Effector memory CD4-positive, alpha-beta T cell (primary cell): ENCODE measurements at places on chromosomes 3 and 15.

- DNase-seq, result no peak
Observed at GRCh38 chr3:5891711-5892110, 704.2 kb downstream of the EDEM1 start.

- DNase-seq, result no peak
Observed at GRCh38 chr15:99139276-99139675, 34.4 kb downstream of the SYNM start.

- DNase-seq, result no peak
Observed at GRCh38 chr3:190318666-190319065, 3.6 kb downstream of the CLDN1 start.

DNA sequence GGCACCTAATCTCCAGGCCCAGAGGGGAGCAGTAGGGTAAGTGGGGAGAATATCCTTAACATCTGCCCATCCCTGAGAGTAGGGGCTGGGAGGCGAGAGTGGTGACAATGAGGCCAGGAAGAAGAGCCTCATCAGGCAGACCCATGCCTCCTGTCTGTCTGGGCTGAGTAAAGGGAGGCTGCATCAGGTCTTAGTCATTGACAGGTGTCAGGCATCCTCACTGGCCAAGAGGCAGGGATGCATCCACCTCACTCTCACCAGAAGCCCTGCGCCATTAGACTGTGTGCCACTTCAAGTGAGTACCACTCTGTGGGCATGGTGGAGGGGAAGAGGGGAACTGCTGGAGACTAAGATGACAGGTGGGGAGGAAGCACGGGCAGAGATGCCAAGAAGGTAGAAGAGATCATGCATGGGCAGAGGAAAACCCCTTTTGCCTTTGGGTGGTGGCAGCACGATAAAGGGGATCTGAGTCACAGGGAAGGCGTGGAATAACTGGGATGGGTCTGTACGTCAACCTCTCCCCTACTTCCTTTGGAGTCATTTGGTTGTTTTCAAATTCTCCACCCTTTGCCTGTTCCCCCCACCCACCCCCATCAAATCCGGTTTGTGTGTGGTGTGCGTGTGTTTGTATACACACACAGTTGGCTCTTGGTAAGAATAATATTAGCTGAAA lies 14.1 kb downstream of the ANAPC13 start:
- DNase-seq, result no peak

- peak; percentile 18 for DNase-seq
Observed at GRCh38 chr15:73225358-73226015, 143.3 kb downstream of the HCN4 start.

GRCh38 chr3:54905920-54906319 lies 21.9 kb downstream of the LRTM1 start:
- DNase-seq, result no peak

DNA sequence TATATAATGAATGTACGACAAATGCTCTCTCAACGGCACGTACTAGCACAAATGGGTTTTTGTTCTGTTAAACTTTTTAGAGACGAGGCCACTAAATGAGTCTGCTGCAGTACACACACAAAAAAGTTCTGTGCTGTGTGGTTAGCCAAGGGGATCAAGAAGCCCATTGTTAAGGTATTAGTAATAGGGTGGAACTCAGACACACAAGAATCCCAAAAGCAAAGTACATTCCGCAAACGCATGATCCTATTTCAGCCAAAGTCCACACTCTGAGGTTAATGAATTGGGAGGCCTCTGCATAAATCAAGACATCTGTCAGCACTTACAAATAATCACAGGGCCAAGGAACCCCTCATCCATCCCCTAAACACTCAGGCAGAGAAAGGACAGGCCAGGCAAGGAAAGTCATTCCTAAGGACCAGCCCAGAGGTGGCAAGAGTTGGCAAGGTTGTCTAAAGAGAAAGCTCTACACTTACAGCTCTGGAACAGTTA lies 12.1 kb downstream of the OSBPL10 start:
- no peak for DNase-seq

DNA sequence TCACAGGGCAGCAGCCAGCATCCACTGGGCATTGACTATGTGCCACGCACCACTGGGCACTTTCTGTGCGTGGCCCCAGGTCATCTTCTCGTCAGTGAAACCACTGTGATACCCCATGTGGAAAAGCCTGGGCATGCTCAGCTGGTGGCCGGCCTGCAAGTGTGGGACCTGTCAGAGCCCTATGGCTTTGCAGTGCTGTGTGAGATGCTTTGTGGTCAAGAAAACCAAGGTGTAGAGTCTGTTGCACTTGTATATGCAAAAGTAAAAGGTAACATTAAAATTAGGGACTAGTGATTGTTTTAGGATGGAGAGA lies 69.5 kb downstream of the PGPEP1L start:
- no peak for DNase-seq

DNA sequence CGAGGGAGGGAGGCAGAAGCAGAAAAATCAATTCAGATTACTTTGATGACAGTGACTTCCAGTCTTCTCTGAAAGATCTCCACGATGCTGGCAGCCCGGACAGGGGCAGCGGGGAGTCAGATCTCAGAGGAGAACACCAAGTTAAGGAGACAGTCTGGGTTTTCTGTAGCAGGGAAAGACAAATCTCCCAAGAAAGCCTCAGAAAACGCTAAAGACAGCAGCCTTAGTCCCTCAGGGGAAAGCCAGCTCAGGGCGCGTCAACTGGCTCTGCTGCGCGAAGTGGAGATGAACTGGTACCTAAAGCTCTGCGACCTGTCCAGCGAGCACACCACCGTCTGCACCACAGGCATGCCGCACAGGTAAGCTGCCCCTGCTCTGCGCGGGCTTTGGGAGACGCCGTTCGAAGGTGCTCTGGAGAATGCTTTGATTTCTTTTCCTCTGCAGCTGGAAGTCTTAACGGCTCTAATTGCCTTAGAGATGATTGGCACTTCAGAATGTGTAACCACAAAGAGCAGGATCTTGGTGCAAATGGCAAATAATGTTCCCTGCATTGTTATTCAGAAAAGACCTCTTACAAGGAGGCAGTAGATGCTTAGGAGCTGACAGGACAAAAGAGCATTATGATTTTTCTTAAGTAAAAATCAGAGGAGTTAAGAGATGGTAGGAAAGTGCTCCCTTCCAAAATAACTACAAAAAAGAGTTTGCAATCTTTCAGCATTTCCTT lies at the start of gene KCNAB1:
Gene KCNAB1, plus strand, starts transcription at position 51 of the 724 bp plus-strand sequence.
- no peak for DNase-seq

DNA sequence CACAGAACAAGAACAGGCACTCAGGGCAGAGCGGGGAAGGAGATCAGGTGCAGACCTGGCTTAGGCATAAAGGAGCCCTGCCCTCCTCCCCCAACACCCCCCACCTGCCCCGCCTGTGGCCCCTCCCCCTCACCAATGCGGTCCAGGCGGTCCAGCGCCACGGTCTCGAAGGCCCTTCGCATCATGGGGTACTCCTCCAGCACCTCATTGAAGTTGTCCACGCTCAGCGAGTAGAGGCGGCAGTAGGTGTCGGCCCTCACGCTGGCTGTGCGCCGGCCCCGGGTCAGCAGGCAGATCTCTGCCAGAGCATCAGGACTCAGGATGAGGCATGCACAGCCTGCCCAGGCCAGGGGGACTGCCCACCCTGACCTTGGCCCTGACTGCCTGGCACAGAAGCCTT lies 44.8 kb downstream of the HCN4 start:
- DNase-seq, result no peak

GRCh38 chr3:184284696-184285095 lies 8.9 kb downstream of the ECE2 start:
- DNase-seq, result no peak

- DNase-seq, result no peak
Observed at GRCh38 chr3:171460725-171461524, 720 bp upstream of the TNIK start.

DNA sequence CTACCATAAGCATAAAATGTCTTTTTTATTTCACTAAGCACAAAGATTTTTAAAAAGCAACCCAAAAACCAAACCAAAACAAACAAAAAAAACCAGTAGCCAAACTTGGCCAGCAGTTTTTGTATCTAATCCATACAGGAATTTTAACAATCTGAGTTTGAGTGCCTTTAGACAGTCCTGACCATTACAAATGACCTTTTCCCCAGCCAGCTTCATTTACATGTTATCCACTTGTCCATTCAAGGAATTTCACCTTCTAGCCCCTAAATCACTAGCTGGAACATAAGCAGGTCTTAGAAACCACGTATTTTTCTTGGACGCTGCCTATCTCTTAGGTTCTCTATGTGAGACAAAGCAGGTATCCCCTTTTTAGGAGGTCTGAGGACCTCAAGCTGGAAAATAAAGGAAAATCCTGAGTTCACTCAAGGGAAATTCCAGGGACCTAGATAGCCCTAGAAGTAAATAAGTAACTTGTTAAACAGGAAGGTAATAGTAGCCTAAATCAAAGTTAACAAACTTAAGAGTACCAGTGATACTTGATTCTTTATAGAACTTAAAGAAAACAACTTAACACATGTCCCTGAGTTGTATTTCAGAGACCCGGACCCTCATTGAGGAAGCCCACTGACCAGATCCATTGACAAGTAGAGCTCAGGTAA lies 34.2 kb downstream of the CIP2A start:
- no peak for DNase-seq

GRCh38 chr15:65659502-65660052 lies 37.8 kb downstream of the SLC24A1 start:
- DNase-seq, result no peak

DNA sequence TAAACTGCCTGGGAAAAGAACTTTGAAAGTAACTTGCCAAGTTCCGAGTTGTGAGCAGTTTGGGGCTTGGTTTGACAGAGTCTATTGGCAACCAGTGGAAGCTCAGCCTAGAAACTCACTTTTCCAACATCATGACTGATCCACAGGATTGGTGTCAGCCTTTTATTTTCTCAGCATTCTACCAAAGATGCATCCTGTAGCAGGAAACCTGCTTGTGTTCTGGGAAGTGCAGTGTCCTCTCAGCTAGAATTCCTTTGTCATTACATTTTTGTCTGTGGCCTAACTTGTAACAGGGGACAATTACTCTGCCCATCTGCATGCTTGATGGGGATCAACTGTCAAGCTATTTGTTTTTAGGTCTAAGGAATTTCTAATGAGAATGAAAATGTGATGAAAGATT lies 116.7 kb upstream of the LMOD3 start:
- DNase-seq, result no peak

GRCh38 chr3:111318289-111318688 lies 223.7 kb upstream of the CD96 start:
- no peak for DNase-seq

DNA sequence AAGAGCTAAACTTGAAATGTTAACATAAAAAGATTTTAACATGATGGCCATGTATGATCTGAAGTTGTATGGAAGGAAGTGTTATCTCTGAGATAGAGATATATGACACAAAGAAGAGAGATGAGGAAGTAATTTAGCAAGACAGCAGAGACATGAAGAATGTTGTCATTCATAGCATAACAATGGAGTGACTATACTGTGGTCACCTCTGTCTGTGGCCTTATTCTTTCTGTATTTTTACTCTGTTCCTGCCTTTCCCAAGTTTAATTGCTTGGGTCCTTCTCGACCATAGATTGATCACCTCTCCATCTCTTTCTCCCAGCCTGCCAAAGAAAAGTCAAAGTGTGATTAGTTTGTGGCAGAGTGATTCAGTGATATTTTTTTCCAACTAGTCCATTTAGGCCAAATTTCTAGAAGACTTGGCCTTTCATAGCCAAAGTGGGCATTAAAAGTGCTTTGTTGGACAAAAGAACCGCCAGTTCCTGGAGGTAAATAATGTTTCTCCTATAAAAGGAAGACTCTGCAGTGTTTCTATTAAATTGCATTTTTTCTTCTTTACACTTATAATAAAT lies 711.9 kb downstream of the CADM2 start:
- no peak for DNase-seq

GRCh38 chr3:51934991-51935885 lies 6.5 kb downstream of the RRP9 start:
- DNase-seq, result no peak

DNA sequence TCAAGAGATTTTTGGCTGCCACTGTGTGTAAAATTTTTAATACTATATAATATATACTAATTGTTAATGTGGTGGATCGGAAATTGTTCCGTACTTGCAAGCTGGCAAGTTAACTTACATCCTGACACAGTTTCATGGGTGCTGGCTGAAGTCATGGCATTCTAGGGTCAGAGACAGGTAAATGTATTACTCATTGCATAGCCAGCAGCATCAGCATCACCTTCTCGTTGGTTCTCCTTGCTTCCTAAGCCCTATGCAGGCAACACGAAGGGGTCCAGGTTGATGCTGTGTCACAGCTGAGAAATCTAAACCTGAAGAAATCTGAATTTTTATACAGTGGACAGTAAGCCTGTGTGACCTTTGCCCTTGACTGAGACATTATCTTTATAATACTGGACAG lies 162.7 kb downstream of the KLHL25 start:
- DNase-seq, result no peak

DNA sequence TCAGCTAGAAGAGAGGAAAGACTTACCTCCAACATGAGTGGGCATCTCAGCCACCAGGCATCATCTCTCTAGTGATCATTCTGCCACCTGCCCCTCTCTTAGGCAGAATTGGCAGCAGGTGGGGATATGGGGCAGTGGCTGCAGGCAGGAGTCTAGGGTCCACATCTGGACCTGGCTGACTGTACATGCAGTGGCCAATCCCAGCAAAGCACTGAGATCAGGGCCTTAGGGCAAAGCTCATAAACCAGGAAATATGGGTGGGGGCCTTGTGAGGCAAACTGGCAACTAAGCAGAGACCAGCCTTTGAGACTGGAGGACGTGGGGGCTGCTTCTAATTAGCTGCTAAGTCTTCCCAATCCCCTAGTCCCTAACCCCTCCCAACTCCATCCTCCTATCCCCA lies 12.9 kb downstream of the POMGNT2 start:
- no peak for DNase-seq

GRCh38 chr3:133821767-133822638 lies 16.4 kb downstream of the SRPRB start:
- DNase-seq, result no peak

DNA sequence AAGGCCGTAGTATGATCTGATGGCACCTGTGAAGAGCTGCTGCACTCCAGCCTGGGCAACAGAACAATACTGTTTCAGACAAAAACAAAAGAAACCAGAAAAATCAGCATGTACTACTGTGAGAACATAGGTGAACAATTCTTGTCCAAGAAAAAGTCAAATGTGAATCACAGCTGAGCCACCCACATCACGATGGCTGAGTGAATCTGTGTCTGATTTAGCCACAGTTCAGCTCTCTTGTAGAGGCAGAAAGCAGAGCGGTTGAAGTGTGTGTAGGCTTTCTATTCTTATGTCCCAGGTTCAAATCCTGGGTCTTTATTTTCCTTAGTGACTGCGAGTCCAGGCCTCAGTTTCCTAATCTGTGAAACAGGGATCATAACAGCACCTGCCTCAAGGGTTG lies 4.4 kb upstream of the FURIN start:
- DNase-seq, result no peak

GRCh38 chr15:95025924-95026728 lies 794.8 kb downstream of the MCTP2 start:
- no peak for DNase-seq
